ENCODE measurements at places on chromosomes 3 and 15.

DNA sequence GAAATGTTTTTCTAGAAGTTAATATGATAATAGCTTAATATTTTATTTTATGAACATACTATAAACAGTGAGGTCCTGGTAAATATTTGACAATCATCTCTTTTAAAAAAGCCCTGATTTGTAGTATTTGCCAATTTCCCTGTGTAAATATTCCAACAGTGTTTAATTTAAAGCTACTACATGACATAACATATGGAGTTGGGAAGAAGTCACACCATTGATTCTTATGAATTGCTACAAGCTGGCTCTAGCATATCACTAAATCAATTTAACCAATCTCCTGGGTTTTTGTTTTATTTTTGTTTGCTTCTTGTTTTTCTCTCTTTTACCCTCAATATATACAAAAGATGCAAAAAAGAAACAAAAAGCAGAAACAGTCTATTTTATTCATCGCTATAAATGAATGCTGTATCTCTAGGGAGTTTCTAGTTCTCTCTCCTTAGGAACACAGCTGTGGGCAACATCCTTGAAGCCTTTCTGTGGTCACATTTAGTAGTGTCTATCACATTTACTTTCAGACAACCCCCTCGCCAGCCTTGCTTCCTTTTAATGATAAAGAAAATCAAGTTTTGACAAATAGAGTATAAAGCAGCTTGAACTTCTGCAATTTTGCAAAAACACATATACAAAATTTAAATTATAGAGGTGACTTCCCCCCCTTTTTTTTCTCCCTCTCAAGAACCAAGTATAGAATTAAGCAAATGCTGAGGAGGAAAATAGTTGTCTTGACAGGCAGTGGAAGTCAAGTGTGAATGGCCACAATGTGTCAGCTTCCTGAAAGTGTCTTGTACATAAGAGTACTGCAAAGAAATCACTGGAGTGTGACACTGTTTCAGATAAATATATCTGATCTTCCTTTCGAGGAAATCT lies 21.4 kb downstream of the CCR1 start:
- peak; percentile 36 for DNase-seq

GRCh38 chr3:42936157-42936981 lies 30.4 kb downstream of the ZNF662 start:
- no peak for DNase-seq

- DNase-seq = no peak
These were observed 114.8 kb downstream of the EOMES start for GRCh38 chr3:27607370-27607769.

GRCh38 chr3:197750396-197750831 lies 731 bp downstream of the FYTTD1 start:
- DNase-seq = no peak

GRCh38 chr3:134311693-134312071 lies 61.0 kb upstream of the RYK start:
- no peak for DNase-seq

- DNase-seq = no peak
These were observed 212.1 kb downstream of the ATP8B4 start for GRCh38 chr15:49906966-49907365.

DNA sequence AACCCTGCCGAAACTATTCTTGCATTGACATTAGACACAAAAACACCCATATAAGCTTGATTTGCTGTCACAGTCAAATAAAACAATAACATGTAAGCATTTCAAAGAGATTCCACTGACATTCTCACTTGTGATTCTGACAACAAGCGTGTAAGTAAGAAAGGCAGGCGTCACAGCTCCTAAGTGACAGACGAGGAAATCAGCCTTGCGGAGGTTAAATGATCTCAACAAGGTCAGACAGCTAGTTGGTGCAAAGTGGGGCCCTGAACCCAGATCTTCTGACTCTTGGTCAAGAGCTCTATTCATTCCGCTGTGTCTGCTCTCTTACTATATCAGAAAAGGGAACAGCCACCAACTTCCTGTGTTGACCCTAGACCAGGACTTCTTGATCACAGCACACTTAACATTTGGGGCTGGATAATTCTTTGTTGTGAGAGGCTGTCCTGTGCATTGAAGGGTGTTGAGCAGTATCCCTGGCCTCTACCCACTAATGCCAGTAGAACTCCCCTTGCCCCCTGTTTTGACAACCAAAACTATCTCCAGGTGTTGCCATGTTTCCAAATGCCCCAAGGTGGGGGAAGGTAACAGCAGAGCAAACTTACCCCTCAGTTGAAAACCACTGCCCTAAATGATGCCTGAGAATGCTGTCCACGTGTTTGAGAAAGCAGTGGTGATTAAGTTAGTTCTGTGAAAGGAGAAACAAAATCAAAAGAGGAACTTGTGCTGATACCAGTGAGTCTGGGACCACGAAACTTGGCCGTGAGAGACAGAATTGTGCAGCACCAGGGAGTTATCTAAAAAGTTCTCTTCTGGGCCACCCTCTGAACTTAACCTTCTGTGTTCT lies 86.1 kb downstream of the LIPC start:
- peak; percentile 28 for DNase-seq

DNA sequence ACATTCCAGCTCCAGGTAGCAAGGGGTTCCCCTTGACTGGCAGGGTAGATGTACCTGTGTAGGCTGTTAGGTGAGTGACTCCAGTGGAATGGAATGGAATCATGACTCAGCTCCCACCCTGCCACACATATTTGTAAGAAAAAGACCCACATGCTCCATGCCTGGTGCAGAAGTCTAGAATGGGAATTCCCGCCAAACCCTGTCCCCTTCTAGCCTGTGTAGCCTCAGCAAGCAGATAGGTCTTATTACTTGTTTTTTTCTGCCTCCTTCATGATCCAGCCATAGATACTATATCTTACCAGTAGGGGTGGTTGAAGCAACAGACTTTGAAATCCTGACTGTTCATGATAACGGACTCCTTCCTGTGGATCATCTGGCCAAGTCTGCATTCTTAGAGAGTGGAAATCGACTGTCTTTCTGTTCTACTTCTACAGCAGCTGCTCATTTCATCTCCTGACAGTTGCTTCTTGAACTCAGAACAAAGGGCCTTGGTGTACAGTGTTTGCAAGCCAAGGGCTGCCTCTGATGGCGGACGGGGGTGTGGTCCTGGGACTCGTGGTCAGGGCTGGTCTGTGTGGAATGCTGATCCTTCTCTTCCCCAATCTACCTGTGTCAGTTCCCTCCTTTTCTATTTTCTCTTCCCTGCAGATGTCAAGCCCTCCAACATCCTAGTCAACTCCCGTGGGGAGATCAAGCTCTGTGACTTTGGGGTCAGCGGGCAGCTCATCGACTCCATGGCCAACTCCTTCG lies 16.3 kb downstream of the SNAPC5 start:
- DNase-seq = no peak

DNA sequence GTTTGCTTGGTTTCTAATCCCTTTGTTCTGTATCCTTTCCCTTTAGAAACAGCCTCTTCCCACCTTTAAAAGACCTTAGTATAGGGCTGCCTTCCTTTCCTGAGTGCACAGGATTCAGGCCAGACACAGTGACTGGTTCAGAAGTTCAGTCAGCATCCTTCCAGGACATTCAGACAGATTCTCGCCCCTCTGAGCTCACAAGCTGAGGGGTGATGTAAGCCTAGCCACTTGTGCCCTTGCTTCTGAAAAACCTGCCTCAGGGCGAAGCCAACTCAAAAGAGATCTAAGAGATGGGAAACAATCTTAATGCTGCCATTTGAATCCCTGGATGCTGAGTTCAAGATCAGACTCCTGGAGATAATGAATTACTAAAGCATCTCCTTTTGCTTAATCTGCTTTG lies 6.7 kb upstream of the NSMCE3 start:
- no peak for DNase-seq

DNA sequence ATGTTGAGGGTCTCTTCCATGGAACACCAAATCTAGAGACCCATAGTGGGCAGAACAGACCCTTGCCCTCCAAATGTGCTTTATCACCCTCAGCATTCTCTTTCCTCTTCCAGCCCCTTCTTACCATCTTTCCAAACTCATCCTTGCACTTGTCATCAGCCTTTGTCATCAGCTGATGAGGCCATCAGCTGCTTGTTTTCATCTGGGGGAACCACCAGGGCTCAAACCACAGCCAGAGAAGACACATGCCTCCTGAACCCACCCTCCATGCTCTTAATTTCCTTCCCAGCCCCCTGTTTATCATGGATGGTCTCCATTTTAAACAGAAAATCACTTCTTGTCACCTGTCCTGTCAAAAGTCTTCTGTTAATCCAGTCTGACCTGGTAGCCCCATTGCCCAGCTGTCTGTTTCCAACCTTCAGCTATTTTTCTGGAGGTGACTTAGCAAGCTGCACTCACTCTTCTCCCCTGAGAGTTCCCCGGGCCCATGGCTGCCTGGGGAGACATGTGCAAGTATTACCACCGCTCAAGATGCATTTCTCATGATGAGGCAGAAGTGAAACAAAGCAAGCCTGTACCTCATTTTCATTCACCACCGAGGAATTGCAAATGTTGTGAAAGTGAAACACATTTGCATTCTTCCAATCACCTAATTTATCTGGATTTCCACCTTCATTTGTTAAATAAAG lies 14.7 kb upstream of the SYNM start:
- DNase-seq = peak; percentile 67

DNA sequence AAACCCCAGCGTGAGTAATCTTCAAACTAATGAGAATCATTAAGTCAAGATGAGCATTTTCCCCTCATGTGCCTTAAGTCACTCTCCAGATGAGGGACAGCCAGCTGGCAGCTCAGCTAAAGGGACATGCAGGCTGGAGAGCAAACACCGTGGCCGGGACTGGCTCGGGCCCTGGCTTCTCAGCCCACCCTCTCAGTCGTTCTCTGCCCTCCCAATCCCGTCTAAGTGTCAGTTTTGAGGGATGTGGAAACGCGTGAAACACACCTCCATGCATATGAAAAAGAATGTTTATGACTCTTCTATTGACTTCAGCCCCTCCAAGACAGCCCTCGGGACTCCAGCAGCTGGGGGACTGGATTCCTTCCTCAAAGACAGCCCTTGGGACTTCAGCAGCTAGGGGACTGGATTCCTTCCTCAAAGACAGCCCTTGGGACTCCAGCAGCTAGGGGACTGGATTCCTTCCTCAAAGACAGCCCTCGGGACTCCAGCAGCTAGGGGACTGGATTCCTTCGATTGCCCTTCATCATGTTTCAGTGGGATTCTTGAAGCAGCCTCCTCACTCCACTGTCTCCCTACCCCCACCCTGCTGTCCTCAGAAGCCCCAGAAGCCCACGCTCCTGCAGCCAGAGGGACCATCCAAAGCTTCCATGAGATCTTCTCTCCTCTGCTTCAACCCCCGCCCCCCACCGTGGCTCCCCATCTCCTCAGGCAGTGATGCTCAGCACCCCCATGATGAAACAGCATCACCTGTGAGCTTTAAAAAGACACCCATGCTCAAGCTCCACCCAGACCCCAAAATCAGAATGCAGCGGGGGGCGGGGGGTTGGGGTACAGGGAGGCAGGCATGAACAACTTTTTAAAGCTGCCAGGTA lies 228.9 kb downstream of the XXYLT1 start:
- no peak for DNase-seq

GRCh38 chr3:99250821-99251355 lies 349.4 kb upstream of the DCBLD2 start:
- no peak for DNase-seq

DNA sequence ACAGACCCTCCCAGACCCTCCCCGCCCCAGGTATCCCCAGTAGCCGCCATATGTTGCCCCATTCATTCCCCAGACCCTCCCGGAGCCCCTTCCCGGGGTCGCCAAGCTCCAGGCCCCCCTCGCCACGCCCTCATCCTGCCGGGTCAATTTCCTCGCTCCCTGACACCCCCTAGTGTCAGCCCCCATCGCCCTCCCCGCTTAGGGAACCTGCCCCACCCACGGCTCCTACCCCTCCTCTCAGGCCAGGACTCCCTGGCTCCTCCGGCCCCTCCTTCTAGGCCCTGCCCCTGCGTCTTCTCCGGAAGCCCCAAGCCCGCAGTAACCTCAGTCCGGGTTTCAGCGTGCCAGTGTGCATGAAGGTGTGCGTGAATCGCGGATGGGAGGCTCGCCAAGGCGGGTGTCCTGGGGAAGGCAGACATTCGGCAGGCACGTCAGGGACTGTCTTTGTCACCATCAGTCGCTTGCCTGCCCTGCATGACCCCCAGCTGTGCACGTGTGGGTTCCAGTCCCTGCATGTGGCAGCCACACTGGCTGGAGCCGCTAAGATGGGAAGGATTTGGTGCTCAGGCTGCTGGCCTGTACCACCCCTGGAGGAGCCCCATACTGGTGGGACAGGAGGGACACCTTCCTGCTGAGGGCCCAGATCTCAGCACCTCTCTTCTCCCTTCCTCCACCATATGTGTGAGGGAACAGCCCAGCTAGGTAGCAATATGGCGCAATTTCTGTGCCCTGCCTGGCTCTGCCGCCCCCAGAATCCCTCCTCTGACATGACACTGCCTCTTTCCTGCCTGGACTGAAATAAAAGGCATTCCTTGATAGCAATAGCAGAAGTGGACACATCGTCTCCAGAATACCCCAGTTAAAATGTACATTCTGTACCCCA lies 693 bp downstream of the DISP2 start:
- no peak for DNase-seq

GRCh38 chr3:183826448-183827250 lies 1.3 kb upstream of the MAP6D1 start:
- no peak for DNase-seq

GRCh38 chr3:116265320-116265695 lies 180.0 kb downstream of the LSAMP start:
- DNase-seq = no peak

DNA sequence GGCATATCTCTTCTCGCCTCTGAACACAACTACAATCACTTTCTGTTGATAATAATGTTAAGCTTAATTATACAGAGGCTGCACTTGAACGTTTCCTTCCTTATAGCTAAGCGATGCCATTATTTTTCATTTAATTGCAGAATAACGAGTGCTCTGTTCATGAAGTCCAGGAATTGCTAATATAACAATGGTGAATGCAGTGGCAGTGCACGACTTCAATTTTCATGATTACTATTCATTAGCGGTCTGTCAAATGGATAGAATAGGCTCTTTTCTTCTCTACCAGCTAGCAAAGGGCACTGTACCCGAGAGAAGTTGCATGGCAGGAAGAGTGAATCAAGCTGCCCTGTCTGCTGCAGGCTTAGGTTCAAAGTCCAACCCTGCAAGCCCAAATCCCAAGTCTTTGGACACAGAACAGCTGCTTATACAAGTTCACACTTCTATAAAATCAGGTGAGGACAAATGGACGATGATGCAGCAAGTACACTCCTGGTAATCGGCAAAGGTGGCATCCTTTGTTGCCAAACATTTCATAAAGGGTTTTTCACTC lies 75.6 kb downstream of the PDZRN3 start:
- DNase-seq = no peak

- DNase-seq = no peak
These were observed 81.6 kb upstream of the CHMP2B start for GRCh38 chr3:87145553-87145952.

GRCh38 chr15:48962662-48963523 lies 826 bp downstream of the SHC4 start:
- DNase-seq = no peak

GRCh38 chr15:78301326-78301725 lies 1.9 kb upstream of the SKIC8 start:
- DNase-seq = no peak

DNA sequence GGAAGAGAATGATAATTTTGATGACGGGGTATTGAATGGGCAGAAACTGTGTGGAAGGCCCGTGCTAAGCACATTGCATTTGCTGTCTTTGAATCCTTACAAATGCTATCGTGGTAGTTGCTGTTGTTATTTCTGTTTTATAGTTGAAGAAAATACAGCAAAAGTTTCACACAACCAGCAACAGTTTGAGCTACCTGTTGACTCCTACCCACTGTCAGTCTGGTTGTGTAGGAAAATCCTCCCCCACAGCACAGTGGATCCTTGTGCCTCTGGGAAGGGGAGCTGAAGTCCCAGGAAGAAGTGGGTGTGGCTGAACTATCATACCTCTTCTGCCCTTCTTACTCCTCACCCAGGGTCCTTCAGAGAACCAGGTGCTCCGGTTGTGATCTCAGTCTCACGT lies 29.4 kb downstream of the MRAS start:
- no peak for DNase-seq

- no peak for DNase-seq
These were observed 7.7 kb downstream of the RBM15B start for GRCh38 chr3:51398595-51399310.
